HFFc6 (cell line): ENCODE measurements at places on chromosomes 13 and 19.

DNA sequence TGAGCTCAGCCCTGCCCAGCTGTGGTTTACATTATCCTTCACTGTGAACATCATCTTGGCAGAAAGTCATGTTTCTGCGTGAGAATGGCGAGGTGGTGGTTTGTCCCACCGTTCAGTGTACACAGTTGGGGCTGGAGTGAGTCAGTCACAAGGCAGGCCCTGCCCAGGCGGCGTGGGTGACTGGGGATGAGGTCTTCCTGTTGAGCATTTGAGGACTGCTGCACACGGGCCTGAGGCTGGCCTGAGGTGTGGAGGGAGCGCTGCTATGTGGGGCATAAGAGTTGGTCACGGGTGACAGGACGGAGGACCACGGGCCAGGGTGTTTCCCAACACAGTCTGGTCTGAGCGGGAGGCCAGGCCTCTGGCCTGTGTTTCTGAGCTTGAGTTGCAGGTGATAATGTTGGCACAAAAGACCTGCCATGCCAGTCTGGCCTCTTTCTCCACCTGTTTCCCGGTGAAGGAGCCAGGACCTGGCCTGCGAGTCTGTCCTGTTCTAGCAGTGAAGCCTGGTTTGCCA is 13.4 kb upstream of the C19orf33 start:
- peak overlapping the region; percentile 5; the same call in 1 of the 2 replicates for H3K4me3 ChIP-seq
- peaks cover 2% of the 10 kb centered on the region for H3K27me3 ChIP-seq
- peaks cover 24% of the 10 kb centered on the region for H3K4me1 ChIP-seq

DNA sequence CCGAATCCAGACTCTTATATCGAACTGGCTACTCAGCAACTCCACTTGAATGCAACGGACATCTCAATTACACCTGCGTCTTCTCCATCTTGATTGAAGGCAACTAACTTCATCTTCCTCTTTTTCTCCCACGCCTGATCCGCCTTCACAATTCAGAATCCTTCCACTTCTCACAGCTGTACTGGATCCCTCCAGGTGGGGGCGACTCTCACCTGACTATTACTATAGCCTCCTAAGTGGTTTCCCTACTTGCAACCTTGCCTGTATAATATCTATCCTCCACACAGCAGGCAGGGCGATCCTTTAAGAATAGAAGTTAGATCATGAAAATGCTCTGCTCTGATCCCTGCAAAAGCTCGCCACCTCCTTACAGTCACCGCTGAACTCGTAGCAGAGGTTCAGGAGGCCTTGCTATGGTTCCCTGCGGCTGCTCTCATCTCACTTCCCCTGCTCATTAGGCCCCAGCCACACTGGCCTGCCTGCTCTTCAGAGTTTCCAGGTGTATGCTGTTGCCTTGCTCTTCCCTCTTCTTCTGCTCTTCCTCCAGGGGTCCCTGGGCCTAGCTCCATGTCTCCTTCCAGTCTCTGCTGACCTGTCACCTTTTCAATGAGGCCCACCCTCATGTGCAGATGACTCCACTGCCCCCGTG is 31.9 kb downstream of the RFXAP start:
- peak overlapping the region; percentile 1; the same call in 1 of the 2 replicates for H3K27ac ChIP-seq
- H3K36me3 ChIP-seq = no peaks in the 10 kb centered on the region
- H3K4me3 ChIP-seq = no peak overlapping the region
- H3K4me1 ChIP-seq = no peaks in the 10 kb centered on the region
- no peaks in the 10 kb centered on the region for H3K27me3 ChIP-seq

DNA sequence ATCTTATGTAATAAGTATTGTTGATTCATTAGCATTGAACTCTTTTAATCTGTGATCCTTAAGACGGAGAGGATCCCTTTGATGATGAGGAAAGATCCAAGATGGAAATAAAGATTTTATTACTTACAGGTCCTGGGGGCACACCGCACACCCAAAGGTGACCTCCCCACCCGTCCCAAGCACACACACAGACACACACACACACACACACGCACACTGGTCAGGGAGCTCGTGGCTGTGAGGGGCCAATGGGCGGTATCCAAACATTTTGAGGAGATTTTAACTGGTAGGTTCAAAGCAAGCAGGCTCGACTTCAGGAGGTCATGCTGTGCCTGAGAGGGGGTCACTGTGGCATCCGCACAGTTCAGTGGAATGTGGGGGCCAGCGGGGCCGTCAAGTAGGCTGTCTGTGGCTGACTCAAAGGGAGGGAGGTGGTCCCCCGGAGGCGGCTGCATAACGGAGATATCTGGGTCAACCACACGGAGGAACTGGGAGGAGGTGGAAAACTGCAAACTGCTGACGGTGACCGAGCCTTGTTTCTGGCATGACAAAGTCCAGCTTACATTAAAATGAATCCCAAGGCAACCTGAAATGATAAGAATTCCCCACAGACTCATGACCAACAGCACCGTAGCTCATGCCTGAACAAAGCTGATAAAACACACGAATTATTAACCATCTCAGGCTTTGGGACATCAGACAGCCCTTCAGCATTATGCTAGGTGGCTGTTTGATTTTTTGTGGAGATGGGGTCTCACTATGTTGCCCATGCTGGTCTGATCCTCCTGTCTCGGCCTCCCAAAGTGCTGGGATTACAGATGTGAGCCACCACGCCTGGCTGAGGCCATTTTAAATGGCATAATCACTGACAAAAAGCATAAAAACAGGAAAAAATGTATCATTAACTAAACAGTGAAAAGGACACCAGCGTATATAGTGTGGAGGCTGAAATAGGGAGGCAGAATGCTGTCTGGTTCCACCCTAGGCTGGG is 20.9 kb upstream of the SIGLEC11 start:
- H3K4me3 ChIP-seq = no peak overlapping the region
- no peak for DNase-seq
- no peak overlapping the region for H3K27ac ChIP-seq
- H3K27me3 ChIP-seq = peaks cover 3% of the 10 kb centered on the region; the same call in 1 of the 2 replicates
- peaks cover 2% of the 10 kb centered on the region for H3K4me1 ChIP-seq

DNA sequence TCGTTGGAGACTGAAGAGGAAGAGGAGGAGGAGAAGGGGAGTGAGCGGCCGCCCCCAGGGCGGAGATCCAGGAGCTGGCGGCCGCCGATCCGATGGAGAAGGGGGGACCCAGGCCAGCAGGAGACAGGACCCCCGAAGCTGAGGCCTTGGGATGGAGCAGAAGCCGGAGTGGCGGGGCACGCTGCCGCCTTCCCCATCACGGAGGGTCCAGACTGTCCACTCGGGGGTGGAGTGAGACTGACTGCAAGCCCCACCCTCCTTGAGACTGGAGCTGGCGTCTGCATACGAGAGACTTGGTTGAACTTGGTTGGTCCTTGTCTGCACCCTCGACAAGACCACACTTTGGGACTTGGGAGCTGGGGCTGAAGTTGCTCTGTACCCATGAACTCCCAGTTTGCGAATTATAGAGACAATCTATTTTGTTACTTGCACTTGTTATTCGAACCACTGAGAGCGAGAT is 1.8 kb downstream of the GADD45B start:
- H3K27ac ChIP-seq = peak overlapping the region; percentile 92
- H3K4me3 ChIP-seq = peak overlapping the region; percentile 99
- no peaks in the 10 kb centered on the region for H3K4me1 ChIP-seq

GRCh38 chr19:49441210-49441959 is at the start of gene SLC17A7:
Gene SLC17A7 (minus strand): TSS chr19:49441527. CDS start chr19:49441379, 148 bp downstream.
- 0 out of 2 replicates have a peak, but pooled peaks cover 4% of the 10 kb centered on the region for H3K36me3 ChIP-seq
- peaks cover 32% of the 10 kb centered on the region for H3K4me1 ChIP-seq
- peaks cover 42% of the 10 kb centered on the region for H3K27me3 ChIP-seq
- no peak for DNase-seq
- H3K4me3 ChIP-seq = peak within 1 kb of the TSS; percentile 81
- no peak within 1 kb of the TSS for H3K27ac ChIP-seq

- no peak overlapping the region for H3K4me3 ChIP-seq
- peaks cover 11% of the 10 kb centered on the region; the same call in 1 of the 2 replicates for H3K36me3 ChIP-seq
- H3K27ac ChIP-seq = no peak overlapping the region
- no peak for DNase-seq
- H3K4me1 ChIP-seq = no peaks in the 10 kb centered on the region
These were observed 1.3 kb downstream of the TDRD12 start for GRCh38 chr19:32720936-32721250.

DNA sequence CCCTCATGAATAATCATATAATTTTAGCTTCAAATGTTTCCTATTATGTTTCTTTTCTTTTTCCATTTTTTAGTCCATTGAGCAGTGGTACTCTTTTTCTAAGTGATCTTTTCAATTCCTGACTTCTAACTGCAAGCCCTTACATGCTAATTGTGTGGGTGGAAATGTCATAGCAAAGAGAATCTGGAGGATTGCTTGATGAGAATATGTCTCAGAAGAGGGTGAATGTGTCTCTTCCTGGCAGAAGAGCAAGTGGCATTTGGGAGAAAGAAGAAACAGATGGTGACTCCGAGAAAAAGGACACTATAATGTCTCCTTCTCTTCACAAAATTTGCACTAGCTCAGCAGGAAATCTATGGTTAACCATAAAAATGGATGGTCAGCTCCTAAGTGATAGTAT is 2320.0 kb downstream of the PCDH9 start:
- no peak overlapping the region for H3K4me3 ChIP-seq
- H3K36me3 ChIP-seq = peaks cover 14% of the 10 kb centered on the region
- DNase-seq = no peak
- H3K27ac ChIP-seq = no peak overlapping the region
- H3K4me1 ChIP-seq = peaks cover 44% of the 10 kb centered on the region
- H3K27me3 ChIP-seq = no peaks in the 10 kb centered on the region
